ENCODE measurements at places on chromosomes 3 and 15.

- DNase-seq: no peak
Observed at GRCh38 chr3:39550354-39551051, 83.0 kb downstream of the MOBP start.

GRCh38 chr3:18751514-18751913 is 326.4 kb upstream of the SATB1 start:
- DNase-seq: no peak

GRCh38 chr15:66758844-66759243 is 56.8 kb downstream of the SMAD6 start:
- DNase-seq: no peak

DNA sequence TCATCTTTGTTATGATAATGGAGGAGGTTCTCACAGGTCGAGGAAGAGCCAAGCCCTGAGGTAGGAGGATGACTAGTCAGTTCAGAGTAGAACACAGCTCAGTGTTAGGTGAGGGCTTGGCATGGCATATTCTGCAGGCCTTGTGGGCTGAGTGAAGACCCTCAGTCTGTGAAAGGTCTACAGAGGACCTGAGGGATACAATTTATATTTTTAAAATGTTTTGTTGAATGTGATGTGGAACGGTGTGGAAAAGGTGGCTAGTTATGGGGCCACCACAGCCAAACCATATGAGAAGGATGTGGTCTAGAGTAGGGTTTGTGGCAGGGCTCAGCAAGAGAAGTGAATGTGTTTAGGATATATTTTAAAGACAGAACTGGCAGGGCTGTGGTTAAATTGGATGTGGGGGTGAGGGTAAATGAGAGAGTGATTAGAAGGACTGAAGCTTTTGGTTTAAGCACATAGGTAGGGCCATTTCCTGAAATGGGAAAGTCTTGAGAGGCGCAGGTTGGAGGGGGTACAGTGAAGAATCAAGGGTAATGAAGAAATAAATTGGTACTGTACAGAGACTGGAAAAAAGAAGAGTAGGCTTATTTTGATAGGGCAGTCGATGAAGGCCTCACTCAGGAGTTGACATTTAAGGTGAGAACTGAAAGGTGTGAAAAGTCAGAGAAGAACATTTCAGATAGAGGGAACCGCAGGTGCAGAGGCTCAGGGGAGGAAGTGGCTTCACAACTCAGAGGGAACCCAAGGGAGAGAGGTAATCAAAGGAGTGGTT is 60.5 kb downstream of the SPTSSB start:
- DNase-seq: no peak

DNA sequence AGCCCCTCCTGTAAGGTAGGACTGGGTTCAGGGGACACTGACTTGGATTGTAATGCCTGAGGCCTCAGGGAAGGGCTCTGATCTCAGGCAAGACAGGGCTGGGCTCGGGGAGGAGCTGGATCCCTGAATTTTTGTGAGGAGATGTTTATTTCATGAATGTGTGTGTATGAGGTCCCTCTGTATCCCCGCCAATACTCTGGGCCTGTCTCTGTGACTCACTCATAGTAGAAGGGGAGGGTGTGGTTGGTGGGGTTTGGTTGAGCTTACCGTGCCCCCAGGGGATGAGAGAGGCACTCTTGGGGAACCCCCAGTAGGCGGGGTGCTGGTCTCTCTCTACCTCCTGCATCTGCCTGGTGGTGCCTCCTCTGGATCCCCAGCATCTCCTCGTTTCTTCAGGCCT is 28.1 kb downstream of the RPSA start:
- DNase-seq: peak; percentile 33

DNA sequence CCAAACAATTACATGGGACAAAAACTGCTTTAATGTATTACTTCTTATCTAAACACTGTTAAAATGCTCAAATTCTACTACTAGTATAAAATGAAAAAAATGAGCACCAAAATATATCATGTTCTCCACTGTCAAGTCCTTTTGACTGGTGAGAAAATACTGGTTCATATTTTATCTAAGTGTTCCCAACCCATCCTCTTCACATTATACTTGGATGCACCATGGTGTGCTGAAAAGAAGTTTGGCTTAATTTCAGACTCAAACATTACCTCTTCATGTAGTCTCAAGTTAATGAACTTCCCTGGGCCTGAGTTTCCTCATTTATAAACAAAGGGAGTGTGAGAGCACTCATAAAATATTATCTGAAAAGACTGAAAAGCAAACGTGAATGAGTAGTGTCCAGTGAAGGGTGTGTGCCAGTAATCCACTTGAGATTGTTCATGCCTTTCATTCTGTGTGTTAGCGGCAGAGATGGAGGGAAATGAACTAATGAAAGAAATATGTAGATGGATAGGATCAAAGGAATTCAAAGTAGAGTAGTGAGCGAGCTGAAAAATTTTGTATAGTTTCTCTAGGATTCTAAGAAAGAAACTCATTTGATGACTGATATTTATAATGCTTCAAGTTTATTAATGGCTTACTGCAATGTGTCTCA is 263.2 kb downstream of the NLGN1 start:
- peak; percentile 63 for DNase-seq

DNA sequence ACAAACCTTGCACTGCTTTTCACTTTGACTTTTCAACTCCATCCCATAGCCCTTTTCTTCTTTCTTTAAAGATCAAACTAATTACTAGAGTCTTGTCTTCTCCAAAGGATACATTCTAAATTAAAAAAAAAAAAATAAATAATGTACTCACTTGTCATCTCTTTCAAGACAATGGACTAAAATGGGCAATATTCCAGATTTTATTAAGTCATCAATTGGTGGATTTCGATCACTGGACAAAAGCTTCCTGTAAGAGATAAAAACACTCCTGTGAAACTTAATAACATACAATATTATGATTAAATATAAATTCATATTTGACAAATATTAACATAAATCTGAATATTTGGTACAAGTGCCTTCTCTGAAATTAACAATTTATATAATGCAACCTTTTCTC is 34.1 kb downstream of the KPNA4 start:
- DNase-seq: no peak

DNA sequence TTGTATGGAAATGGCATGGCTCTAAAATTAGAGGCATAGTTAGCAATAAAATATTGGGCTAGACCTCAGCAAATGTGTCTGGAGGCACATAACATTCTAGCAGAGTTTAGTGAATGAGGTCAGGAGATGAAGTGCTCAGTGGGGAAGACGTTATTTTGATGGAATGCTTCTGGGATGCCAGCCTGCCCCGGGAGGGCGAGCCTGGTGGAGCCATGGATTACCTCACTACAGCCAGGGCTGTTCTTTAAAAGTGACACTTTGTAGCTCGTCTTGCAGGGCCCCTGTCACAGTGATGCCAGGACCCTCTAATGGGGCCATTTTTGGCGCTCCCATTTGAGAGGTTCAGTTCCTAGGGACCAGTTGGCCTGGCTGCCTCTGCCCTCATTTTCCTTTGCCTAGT is 48.5 kb downstream of the PXYLP1 start:
- peak; percentile 66 for DNase-seq

- no peak for DNase-seq
Observed at GRCh38 chr3:49602049-49602554, 47.8 kb downstream of the BSN start.

- DNase-seq: peak; percentile 27
Observed at GRCh38 chr3:43378066-43378935, 92.0 kb downstream of the SNRK start.

DNA sequence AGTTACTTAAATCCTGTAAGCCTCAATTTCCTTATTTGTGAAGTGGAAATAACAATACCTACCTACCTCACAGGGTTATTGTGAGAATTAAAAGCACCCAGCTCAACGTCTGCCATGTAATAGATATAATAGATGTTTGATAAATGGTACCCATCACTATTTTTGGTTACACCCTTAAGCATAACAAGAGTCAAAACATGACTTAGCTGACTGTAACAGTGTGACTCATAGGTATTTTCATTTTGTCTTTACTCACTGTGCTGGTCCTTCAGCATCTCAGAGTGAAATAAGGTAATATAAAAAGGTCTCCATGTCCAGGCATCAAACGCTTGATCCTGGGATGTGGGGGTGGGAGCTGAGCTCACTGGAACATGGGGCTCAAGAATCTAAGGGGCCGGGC is 3.1 kb downstream of the CPLX3 start:
- DNase-seq: no peak

- DNase-seq: no peak
Observed at GRCh38 chr3:180983136-180983535, 6.4 kb downstream of the DNAJC19 start.

- no peak for DNase-seq
Observed at GRCh38 chr3:58000306-58001085, 7.7 kb upstream of the FLNB start.

Measured in fibroblast of skin of right biceps (primary cell).